ENCODE measurements at places on chromosomes 2 and 18. TPM values are rescaled to one million over a fixed set of nuclear protein-coding genes. Genes with fewer than 3 reads are reported as not detected.
A peak's percentile ranks its signal among the peaks of the same experiment; 100 is the strongest.

GRCh38 chr18:57091231-57091630 lies 55.7 kb upstream of the BOD1L2 start:
- no peaks in the 10 kb centered on the region for H3K4me1 ChIP-seq
- H3K27ac ChIP-seq: no peak overlapping the region
- no peak for DNase-seq
- H3K36me3 ChIP-seq: no peaks in the 10 kb centered on the region

GRCh38 chr18:10045296-10045891 lies 131.6 kb downstream of the VAPA start:
- H3K36me3 ChIP-seq: no peaks in the 10 kb centered on the region
- H3K4me3 ChIP-seq: no peak overlapping the region
- DNase-seq: no peak
- H3K4me1 ChIP-seq: no peaks in the 10 kb centered on the region

GRCh38 chr2:134228493-134228903 lies 25.4 kb upstream of the MGAT5 start:
- no peak for DNase-seq
- H3K36me3 ChIP-seq: peaks cover 27% of the 10 kb centered on the region
- peaks cover 55% of the 10 kb centered on the region for H3K4me1 ChIP-seq
- no peak overlapping the region for H3K4me3 ChIP-seq
- H3K27ac ChIP-seq: no peak overlapping the region

The IL1A gene
- 0.21 TPM for total RNA-seq

GRCh38 chr2:64359171-64359891 lies 94.6 kb upstream of the LGALSL start:
- peaks cover 6% of the 10 kb centered on the region for H3K4me1 ChIP-seq
- DNase-seq: no peak
- peaks cover 32% of the 10 kb centered on the region for H3K27me3 ChIP-seq
- no peaks in the 10 kb centered on the region for H3K36me3 ChIP-seq
- no peak overlapping the region for H3K27ac ChIP-seq

The ZSWIM2 gene
- not detected for total RNA-seq

GRCh38 chr2:120865656-120866055 lies 130.0 kb downstream of the GLI2 start:
- H3K27ac ChIP-seq: no peak overlapping the region
- no peak overlapping the region for H3K4me3 ChIP-seq
- no peaks in the 10 kb centered on the region for H3K36me3 ChIP-seq

The ESPNL gene
- not detected for total RNA-seq

- H3K4me3 ChIP-seq: no peak overlapping the region
- H3K36me3 ChIP-seq: peaks cover 39% of the 10 kb centered on the region
- DNase-seq: no peak
- H3K4me1 ChIP-seq: peaks cover 15% of the 10 kb centered on the region
- H3K27me3 ChIP-seq: no peaks in the 10 kb centered on the region
These were observed 66.5 kb downstream of the RAB10 start for GRCh38 chr2:26100384-26100783.

GRCh38 chr2:37790462-37790861 lies 119.0 kb upstream of the CDC42EP3 start:
- peaks cover 10% of the 10 kb centered on the region for H3K36me3 ChIP-seq
- peaks cover 2% of the 10 kb centered on the region for H3K27me3 ChIP-seq
- no peak for DNase-seq
- H3K4me1 ChIP-seq: no peaks in the 10 kb centered on the region

DNA sequence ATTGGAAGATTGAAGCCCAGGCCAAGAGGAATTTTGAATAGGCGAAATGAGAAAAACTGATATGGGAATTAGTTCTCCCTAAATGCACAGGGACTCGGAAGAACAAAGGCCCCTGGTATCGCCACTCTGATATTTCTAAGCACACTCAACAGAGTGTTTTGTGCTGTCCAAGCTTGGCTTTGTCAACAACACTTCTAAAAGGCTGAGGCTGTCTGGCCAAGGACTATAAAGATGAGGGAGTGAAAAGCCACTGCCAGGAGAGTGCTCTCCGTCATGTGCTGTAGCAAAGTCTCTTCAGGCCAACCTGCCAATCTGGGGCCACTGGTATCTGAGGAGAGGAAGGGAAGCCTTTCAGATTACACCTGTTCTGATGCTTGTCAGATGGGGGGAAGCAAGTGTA lies 611.2 kb upstream of the PIK3C3 start:
- H3K27me3 ChIP-seq: no peaks in the 10 kb centered on the region
- no peak overlapping the region for H3K27ac ChIP-seq
- no peaks in the 10 kb centered on the region for H3K4me1 ChIP-seq
- no peaks in the 10 kb centered on the region for H3K36me3 ChIP-seq
- H3K4me3 ChIP-seq: no peak overlapping the region

The ASIC4 gene
- total RNA-seq: not detected

- no peak overlapping the region for H3K4me3 ChIP-seq
- DNase-seq: no peak
- no peak overlapping the region for H3K27ac ChIP-seq
- peaks cover 4% of the 10 kb centered on the region for H3K27me3 ChIP-seq
- no peaks in the 10 kb centered on the region for H3K36me3 ChIP-seq
These were observed 185.0 kb downstream of the DOK6 start for GRCh38 chr18:69585696-69586095.

GRCh38 chr2:38375696-38376345 lies 1.3 kb downstream of the ATL2 start:
- H3K36me3 ChIP-seq: peaks cover 7% of the 10 kb centered on the region
- H3K27ac ChIP-seq: peak overlapping the region; percentile 88
- no peaks in the 10 kb centered on the region for H3K27me3 ChIP-seq

- H3K36me3 ChIP-seq: no peaks in the 10 kb centered on the region
- H3K27me3 ChIP-seq: no peaks in the 10 kb centered on the region
- H3K4me1 ChIP-seq: no peaks in the 10 kb centered on the region
- no peak for DNase-seq
These were observed 57.6 kb downstream of the EVA1A start for GRCh38 chr2:75503048-75503607.

The LRP1B gene
- total RNA-seq: not detected

DNA sequence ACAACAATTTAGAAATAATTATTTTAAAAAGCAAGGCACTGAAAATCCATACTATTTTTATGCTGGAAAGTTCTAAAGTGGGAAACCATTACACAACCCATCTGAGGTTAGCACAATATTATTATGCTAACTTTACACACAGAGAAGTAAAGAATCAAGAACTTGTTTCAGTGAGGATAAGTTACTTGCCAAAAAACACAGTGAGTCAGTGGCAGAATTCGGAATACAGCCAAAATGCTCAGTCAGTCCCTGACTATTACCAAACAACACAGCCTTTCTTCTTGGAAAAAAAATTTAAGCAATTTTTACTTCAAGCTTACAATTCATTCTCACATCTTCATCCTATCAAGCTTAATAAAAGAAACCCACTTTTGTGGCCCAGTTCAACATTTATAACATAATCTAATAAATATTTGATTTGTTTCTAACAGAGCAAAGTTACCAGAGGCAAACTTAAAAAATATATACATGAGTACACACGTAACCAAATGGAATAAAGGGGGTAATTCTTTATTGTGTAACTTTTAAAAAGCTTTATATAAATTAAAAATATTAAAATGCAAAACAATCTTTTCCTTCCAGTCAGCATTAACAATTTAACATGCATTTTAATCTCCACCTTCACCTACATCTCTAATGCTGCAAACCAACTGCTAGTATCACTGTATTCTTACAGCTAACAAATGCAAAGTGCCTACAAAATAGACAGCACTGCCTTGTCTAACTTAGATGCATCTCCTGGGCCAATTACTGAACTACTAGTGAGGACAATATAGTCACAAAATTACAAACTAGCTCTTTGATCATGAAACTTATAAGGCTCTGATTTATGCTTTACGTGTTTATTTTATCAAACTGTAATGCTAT lies 55.2 kb downstream of the CCDC88A start:
- no peak overlapping the region for H3K4me3 ChIP-seq
- H3K4me1 ChIP-seq: no peaks in the 10 kb centered on the region
- H3K27ac ChIP-seq: no peak overlapping the region
- no peaks in the 10 kb centered on the region for H3K36me3 ChIP-seq
- H3K27me3 ChIP-seq: no peaks in the 10 kb centered on the region

GRCh38 chr2:99488539-99489062 lies 1.2 kb downstream of the REV1 start:
- H3K4me1 ChIP-seq: peaks cover 31% of the 10 kb centered on the region
- H3K27me3 ChIP-seq: no peaks in the 10 kb centered on the region
- peak overlapping the region; percentile 90 for H3K4me3 ChIP-seq
- peak overlapping the region; percentile 97 for H3K27ac ChIP-seq
- H3K36me3 ChIP-seq: peaks cover 3% of the 10 kb centered on the region

GRCh38 chr2:7057865-7058400 lies 140.7 kb downstream of the RNF144A start:
- H3K27ac ChIP-seq: peak overlapping the region; percentile 82
- peaks cover 21% of the 10 kb centered on the region for H3K4me1 ChIP-seq
- peak overlapping the region; percentile 36 for H3K4me3 ChIP-seq
- DNase-seq: peak; percentile 14
- H3K36me3 ChIP-seq: peaks cover 43% of the 10 kb centered on the region
- H3K27me3 ChIP-seq: no peaks in the 10 kb centered on the region

GRCh38 chr2:212814941-212815340 lies 276.3 kb upstream of the ERBB4 start:
- H3K4me1 ChIP-seq: peaks cover 8% of the 10 kb centered on the region
- no peak for DNase-seq
- no peaks in the 10 kb centered on the region for H3K36me3 ChIP-seq
- no peak overlapping the region for H3K4me3 ChIP-seq
- H3K27ac ChIP-seq: no peak overlapping the region
- peaks cover 3% of the 10 kb centered on the region for H3K27me3 ChIP-seq

The ATP6V1C2 gene
- not detected for total RNA-seq

GRCh38 chr2:190603374-190603773 lies 45.5 kb upstream of the NAB1 start:
- DNase-seq: no peak
- H3K4me1 ChIP-seq: peaks cover 14% of the 10 kb centered on the region
- H3K27ac ChIP-seq: no peak overlapping the region
- no peaks in the 10 kb centered on the region for H3K36me3 ChIP-seq
- H3K4me3 ChIP-seq: no peak overlapping the region

GRCh38 chr2:147439986-147440385 lies 404.8 kb upstream of the ACVR2A start:
- peaks cover 4% of the 10 kb centered on the region for H3K27me3 ChIP-seq
- H3K27ac ChIP-seq: no peak overlapping the region
- no peaks in the 10 kb centered on the region for H3K36me3 ChIP-seq
- no peaks in the 10 kb centered on the region for H3K4me1 ChIP-seq

GRCh38 chr18:25457126-25457525 lies 105.2 kb upstream of the ZNF521 start:
- DNase-seq: no peak
- H3K4me1 ChIP-seq: no peaks in the 10 kb centered on the region
- H3K27ac ChIP-seq: no peak overlapping the region
- H3K27me3 ChIP-seq: no peaks in the 10 kb centered on the region
- no peaks in the 10 kb centered on the region for H3K36me3 ChIP-seq
- no peak overlapping the region for H3K4me3 ChIP-seq

DNA sequence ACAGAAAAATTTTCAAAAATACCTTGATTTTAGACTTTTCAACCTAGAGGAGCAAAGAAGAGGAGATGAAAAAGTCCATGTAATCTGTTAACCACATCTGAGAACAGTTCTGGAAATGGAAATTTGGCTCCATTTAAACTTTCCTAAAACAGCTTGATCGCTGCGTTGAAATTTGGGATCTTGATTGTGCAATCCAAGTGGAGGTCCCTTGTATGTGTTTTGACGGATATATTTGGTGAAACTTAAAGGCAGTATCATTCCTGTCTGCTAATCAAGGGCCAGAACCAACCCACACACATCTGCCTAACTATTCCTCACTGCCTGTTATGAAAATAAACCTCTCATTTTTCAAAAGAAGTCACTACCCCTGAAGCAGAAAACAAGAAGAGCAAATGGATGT lies 46.6 kb downstream of the SPATS2L start:
- H3K4me3 ChIP-seq: no peak overlapping the region
- DNase-seq: no peak
- no peaks in the 10 kb centered on the region for H3K27me3 ChIP-seq
- no peak overlapping the region for H3K27ac ChIP-seq
- H3K36me3 ChIP-seq: peaks cover 2% of the 10 kb centered on the region

DNA sequence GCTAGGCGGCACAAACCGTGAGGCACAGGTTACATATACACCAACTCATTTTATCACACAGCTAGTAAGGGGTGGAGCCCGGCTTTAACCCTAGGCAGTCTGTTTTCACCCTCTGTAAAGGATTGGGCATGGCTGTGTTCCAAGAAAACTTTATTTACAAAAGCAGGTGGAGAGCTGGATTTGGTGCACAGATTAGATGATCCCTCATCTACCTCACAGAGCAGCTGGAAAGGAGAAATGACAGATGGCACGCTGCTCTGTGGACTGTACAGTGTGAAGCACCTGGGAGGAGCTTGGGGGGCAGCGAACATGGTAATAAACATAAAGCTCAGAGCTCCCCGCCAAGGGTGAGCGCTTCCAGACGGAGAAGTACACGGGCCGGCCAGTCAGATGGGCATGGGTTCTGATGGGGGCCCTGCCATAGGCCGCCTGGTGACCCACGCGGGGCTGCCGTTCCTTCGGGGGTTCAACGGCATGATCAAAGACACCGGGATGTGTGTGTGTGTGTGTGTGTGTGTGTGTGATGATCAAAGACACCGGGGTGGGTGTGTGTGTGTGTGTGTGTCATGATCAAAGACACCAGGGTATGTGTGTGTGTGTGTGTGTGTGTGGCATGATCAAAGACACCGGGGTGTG lies 862 bp upstream of the TMEM177 start:
- H3K4me1 ChIP-seq: peaks cover 27% of the 10 kb centered on the region
- no peak for DNase-seq
- H3K27me3 ChIP-seq: peaks cover 4% of the 10 kb centered on the region
- H3K27ac ChIP-seq: peak overlapping the region; percentile 94
- peaks cover 2% of the 10 kb centered on the region for H3K36me3 ChIP-seq

The DPP10 gene
- not detected for total RNA-seq
